ENCODE measurements at places on chromosomes 1 and 21.

- DNase-seq, result no peak
Observed at GRCh38 chr1:186735463-186735862, 55.2 kb upstream of the PTGS2 start.

- DNase-seq, result no peak
Observed at GRCh38 chr1:1623181-1623630, 7.9 kb downstream of the MIB2 start.

- DNase-seq, result no peak
Observed at GRCh38 chr21:28230559-28230958, 762.1 kb downstream of the LTN1 start.

DNA sequence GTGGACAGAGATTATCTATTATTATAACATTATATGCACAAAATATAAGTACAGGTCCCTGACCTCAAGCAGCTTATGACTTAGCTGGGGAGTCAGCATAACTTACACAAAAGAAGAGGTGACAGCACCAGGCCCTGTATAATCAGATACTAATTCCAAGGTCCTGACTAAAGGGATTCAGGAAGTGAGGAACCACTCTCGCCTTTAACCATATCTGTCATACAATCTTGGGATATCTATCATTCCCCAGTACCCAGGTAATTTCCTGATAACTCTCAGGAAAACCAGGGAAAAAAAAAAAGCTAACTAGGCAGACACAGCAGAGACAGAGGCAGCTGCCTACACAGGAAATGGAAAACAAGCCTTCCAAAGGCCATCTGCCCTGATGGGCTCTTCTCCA is 78.5 kb upstream of the CAMK1G start:
- DNase-seq, result no peak

DNA sequence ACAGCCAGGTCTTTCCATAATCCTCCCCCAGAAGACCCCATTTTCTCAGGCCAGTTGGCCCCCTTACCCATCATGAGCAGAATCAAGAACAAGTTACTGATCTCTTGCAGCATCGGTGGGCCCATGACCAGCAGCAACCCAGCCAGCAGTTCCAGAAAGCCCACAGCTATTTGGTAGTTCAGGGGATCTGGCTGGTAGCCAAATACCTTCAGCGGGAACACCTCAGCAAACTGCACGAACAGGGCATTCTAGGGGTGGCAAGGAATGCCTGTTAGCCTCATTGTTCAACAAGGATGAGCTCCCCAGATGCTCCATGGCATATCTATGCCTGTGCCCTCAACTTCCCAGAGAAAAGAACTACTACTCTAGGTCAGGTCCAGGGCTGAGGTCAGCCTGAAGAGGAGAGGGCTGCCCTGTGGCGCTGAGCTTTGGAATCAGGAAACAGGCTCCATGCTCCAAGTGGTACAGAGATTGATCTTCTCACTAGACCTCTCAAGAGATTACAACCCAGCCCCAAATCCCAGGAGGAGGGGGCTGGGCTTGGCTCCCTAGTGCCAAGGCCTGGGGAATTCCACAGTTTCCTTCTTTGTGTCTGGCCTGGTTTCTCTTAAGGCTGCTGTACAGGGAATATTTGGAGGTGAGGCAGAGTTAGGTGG is 1.3 kb downstream of the TMEM35B start:
- no peak for DNase-seq

- peak; percentile 58 for DNase-seq
Observed at GRCh38 chr1:161367684-161368400, at the start of gene CFAP126. CFAP126 (minus strand) TSS chr1:161367876; CDS start chr1:161367868, 8 bp downstream.

- DNase-seq, result no peak
Observed at GRCh38 chr1:206534552-206534951, 27.2 kb downstream of the RASSF5 start.

GRCh38 chr1:81174052-81174451 is 626.7 kb upstream of the ADGRL2 start:
- no peak for DNase-seq

Measured in iPS DF 6.9 (cell line).